ENCODE measurements at places on chromosomes 5 and 9. TPM values are rescaled to one million over a fixed set of nuclear protein-coding genes. Genes with fewer than 3 reads are reported as not detected.

Gene SLC6A7
- not detected for total RNA-seq

Gene GPR150
- not detected for total RNA-seq

Gene LCN9
- total RNA-seq = not detected

Gene TTC39B
- total RNA-seq = 9.2 TPM

Gene TYRP1
- not detected for total RNA-seq

Gene FLT4
- 6.3 TPM for total RNA-seq

- H3K36me3 ChIP-seq = no peaks in the 10 kb centered on the region
- H3K27me3 ChIP-seq = no peaks in the 10 kb centered on the region
- H3K4me3 ChIP-seq = peak overlapping the region; percentile 18
- DNase-seq = peak; percentile 84
- H3K4me1 ChIP-seq = peaks cover 23% of the 10 kb centered on the region
Observed at GRCh38 chr9:14251154-14252071, 62.5 kb downstream of the NFIB start.

- peaks cover 9% of the 10 kb centered on the region for H3K4me1 ChIP-seq
- H3K27ac ChIP-seq = no peak overlapping the region
- DNase-seq = no peak
- no peaks in the 10 kb centered on the region for H3K27me3 ChIP-seq
- H3K4me3 ChIP-seq = no peak overlapping the region
Observed at GRCh38 chr5:123186771-123187170, 97.7 kb downstream of the PRDM6 start.

DNA sequence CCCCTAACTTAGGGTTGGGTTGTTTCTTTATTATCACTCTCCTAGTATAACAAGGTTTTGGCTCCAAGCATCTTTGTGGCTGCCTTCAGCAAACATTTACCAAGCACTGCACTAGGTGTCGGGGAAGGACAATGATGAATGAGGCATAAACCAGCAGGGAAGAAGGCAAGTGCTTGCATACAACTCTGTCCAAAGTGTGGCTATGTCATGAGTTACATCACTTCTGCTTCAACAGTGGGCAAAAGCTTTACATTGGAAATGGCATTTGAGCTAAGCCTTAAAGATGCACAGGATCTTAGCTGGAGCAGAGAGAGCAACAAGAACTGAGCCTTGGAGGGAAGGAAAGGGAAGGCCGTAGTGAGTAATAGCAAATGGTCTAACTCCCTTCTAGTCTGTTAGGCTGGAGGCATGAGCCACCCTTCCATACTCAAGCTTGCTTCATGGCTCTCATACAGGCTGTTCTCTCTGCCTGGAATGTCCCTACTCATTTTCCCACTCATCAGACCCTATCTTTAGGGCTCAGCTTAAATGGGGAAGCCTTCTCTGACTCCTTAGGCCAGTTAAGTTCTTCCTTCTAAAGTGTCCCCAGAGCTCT lies 121.8 kb downstream of the SEMA6A start:
- H3K27me3 ChIP-seq = no peaks in the 10 kb centered on the region
- no peaks in the 10 kb centered on the region for H3K4me1 ChIP-seq
- no peak overlapping the region for H3K4me3 ChIP-seq
- no peaks in the 10 kb centered on the region for H3K36me3 ChIP-seq
- no peak for DNase-seq
- no peak overlapping the region for H3K27ac ChIP-seq

- H3K4me1 ChIP-seq = peaks cover 8% of the 10 kb centered on the region
- no peak overlapping the region for H3K27ac ChIP-seq
- no peak for DNase-seq
- no peaks in the 10 kb centered on the region for H3K36me3 ChIP-seq
- H3K4me3 ChIP-seq = no peak overlapping the region
- peaks cover 6% of the 10 kb centered on the region for H3K27me3 ChIP-seq
Observed at GRCh38 chr9:98709968-98710965, 1.5 kb upstream of the GABBR2 start.

DNA sequence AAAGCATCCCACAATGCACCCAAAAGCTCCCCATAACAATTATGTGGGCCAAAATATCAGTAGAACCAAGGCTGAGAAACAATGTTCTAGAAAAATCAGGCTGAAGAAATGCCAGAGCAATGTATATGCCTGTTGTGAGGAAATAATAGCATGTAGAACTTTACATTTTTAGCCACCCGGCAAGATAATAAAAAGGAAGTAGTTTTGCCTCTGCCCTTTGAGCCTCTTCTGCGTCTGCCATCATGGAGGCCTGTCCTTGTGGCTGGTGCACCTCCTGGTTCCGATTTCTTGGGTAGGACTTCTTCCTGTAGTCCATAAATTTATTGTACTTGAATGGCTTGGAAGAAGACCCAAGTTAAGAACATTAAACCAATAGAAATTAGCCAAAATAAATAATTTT lies 38.9 kb upstream of the TNFAIP8 start:
- no peak overlapping the region for H3K27ac ChIP-seq
- peaks cover 4% of the 10 kb centered on the region for H3K4me1 ChIP-seq
- H3K27me3 ChIP-seq = no peaks in the 10 kb centered on the region
- DNase-seq = no peak
- H3K36me3 ChIP-seq = no peaks in the 10 kb centered on the region
- H3K4me3 ChIP-seq = no peak overlapping the region

- no peaks in the 10 kb centered on the region for H3K4me1 ChIP-seq
- H3K4me3 ChIP-seq = no peak overlapping the region
- no peaks in the 10 kb centered on the region for H3K27me3 ChIP-seq
- no peaks in the 10 kb centered on the region for H3K36me3 ChIP-seq
Observed at GRCh38 chr5:6107675-6108539, 270.4 kb downstream of the MED10 start.

DNA sequence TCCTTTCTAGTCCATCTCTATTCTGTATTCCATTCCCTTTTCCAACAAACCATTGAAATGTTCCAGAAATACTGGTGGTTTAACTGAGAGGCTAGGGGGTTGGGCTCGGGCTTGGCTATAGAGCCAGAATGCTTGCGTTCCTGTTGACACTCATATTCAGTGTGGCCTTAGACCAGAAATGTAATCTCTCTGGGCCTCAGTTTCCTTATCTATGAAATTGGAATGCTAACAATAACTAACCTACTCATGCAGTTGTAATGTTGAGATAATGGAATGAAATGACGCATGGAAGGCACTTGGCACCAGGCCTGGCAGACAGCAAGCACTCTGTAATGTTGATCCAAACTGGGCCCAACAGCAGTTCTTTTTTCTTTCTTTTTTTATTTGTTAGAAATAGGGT lies 26.8 kb downstream of the JADE2 start:
- DNase-seq = no peak
- H3K36me3 ChIP-seq = peaks cover 6% of the 10 kb centered on the region
- H3K4me3 ChIP-seq = no peak overlapping the region
- H3K4me1 ChIP-seq = peaks cover 14% of the 10 kb centered on the region
- H3K27ac ChIP-seq = no peak overlapping the region

GRCh38 chr5:178203670-178204181 lies 607 bp upstream of the HNRNPAB start:
- peak overlapping the region; percentile 84 for H3K4me3 ChIP-seq
- H3K36me3 ChIP-seq = peaks cover 7% of the 10 kb centered on the region
- no peaks in the 10 kb centered on the region for H3K27me3 ChIP-seq
- H3K27ac ChIP-seq = no peak overlapping the region

- H3K4me1 ChIP-seq = no peaks in the 10 kb centered on the region
- no peak for DNase-seq
- no peak overlapping the region for H3K4me3 ChIP-seq
- no peaks in the 10 kb centered on the region for H3K27me3 ChIP-seq
- H3K36me3 ChIP-seq = no peaks in the 10 kb centered on the region
Observed at GRCh38 chr5:170483701-170484458, 19.9 kb upstream of the KCNIP1 start.

DNA sequence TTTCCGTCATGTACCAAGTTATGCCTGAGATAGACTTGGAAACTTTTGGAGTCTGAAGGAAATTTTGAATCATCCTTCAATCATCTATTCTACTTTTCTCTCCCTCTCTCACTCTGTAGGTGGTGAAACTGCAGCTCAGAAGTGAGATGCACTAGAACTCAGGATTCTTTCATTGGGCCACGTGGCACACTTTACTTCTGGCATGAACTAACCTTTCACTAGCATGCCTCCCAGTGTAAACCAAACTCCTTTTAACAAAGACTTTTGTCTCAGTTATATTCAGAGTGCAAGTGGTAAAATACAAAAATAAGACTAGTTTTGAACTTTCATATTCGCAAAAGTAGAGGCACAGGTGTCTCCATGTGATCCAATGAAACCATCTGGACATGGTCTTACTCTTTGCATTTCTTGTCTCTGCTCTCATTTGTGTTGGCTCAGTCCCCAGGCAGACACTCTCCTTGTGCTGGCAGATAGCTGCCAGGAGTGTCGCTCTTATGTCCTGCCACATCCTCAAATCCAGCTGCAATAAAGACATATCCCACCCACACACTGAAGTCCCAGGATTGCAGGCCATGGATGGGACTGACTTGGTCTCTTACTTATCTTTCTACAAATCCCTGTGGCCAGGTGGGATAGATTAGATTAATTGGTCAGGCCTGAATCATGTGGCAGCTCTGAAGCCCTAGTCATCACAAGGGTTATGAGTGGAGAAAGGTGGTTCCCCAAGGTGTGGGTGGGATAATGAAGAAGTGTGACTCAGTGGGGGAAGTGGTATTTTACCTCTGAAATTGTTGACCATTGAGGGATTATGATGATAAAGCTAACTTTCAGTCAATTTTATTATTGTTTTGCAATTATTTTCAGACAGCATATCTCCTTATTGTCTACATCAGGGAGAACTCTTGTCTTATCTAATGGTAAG lies 267.5 kb downstream of the GABRB2 start:
- H3K27me3 ChIP-seq = no peaks in the 10 kb centered on the region
- no peak overlapping the region for H3K27ac ChIP-seq
- DNase-seq = no peak
- no peak overlapping the region for H3K4me3 ChIP-seq
- H3K36me3 ChIP-seq = no peaks in the 10 kb centered on the region

GRCh38 chr9:113311961-113312360 lies 8.8 kb upstream of the RNF183 start:
- no peaks in the 10 kb centered on the region for H3K4me1 ChIP-seq
- no peaks in the 10 kb centered on the region for H3K36me3 ChIP-seq
- no peaks in the 10 kb centered on the region for H3K27me3 ChIP-seq
- no peak overlapping the region for H3K27ac ChIP-seq

GRCh38 chr9:5799314-5799713 lies 33.6 kb downstream of the ERMP1 start:
- no peaks in the 10 kb centered on the region for H3K4me1 ChIP-seq
- DNase-seq = no peak
- H3K27ac ChIP-seq = no peak overlapping the region
- H3K36me3 ChIP-seq = no peaks in the 10 kb centered on the region
- H3K27me3 ChIP-seq = no peaks in the 10 kb centered on the region
- H3K4me3 ChIP-seq = no peak overlapping the region

DNA sequence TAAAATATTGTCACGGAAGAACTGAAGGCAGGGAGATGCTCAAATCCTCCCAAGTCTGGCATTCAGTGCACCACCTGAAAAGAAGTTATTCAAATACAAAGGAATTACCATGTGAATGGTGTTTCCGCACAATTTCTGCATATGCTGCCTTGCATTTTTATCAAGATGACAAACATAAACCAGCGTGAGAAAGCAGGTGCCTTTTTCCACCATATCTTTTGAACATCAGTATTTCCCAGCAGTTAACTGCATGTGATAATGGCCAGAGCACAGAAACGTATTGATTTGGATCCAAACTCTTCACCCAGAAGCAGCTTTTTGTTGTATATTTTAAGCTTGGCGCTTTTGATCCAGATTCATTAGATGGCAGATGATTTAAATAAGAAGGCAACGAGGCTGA lies 808.0 kb downstream of the TLE1 start:
- H3K4me3 ChIP-seq = no peak overlapping the region
- H3K4me1 ChIP-seq = no peaks in the 10 kb centered on the region
- H3K36me3 ChIP-seq = no peaks in the 10 kb centered on the region
- H3K27me3 ChIP-seq = no peaks in the 10 kb centered on the region
- no peak for DNase-seq
- H3K27ac ChIP-seq = no peak overlapping the region

DNA sequence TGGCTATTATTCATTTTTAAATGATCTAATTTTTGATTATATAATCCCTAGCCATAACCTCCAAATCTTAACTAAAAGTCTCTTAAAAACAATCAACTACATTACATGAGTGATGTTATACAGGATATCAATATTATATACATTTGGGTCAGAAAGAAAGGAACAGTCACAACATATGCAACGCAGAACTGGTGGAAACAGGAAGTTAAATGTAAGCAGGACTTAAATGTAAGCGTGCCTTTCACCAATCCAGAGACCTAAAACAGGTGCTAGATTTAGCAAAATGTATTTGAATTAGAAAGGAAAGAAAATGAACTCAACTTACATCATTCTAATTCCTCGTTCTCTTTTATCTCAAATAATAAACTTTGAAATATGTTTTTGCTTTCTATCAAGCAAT lies 738.5 kb downstream of the PTPRD start:
- H3K4me3 ChIP-seq = no peak overlapping the region
- no peaks in the 10 kb centered on the region for H3K27me3 ChIP-seq
- H3K4me1 ChIP-seq = no peaks in the 10 kb centered on the region
- no peak for DNase-seq
- H3K36me3 ChIP-seq = no peaks in the 10 kb centered on the region

- H3K4me3 ChIP-seq = no peak overlapping the region
- H3K4me1 ChIP-seq = no peaks in the 10 kb centered on the region
- no peaks in the 10 kb centered on the region for H3K36me3 ChIP-seq
- H3K27me3 ChIP-seq = no peaks in the 10 kb centered on the region
- no peak overlapping the region for H3K27ac ChIP-seq
Observed at GRCh38 chr9:15377625-15378540, 44.8 kb upstream of the SNAPC3 start.

- H3K36me3 ChIP-seq = no peaks in the 10 kb centered on the region
- H3K4me1 ChIP-seq = no peaks in the 10 kb centered on the region
- no peak for DNase-seq
- H3K27me3 ChIP-seq = no peaks in the 10 kb centered on the region
- no peak overlapping the region for H3K27ac ChIP-seq
Observed at GRCh38 chr5:173736923-173737412, 120.5 kb upstream of the BOD1 start.

DNA sequence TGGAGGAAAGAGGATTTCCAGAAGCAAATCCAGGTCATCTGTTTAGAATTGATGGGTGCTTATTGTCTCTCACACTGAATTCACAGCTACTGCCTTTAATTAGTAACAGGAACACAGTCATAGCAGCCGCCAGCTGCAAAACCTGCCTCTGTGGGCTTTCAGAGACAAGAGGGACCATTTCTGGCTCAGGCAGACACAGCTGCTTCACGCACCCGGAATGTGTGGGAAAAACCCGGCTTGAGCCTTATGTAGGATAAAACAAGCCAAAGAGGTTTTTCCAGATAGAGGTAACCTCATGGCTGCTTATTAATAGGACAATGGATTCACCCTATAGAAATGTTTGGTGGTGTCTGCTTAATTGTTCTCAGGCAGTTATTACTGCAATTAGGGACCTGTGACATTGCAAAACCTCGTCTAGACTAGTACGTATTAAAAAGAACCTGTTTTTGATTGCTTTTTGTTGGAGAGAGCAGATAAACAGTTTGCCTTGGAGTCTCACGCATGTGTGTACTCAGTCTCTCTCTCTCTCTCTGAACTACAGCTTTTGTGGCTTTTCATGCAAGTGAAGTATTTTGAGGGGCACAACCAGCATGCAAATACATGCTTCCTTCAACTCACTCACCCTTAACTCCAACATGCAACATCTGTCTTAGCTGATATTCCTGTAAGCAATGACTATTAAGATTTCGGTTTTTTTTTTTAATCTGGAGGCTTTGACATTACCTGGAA lies 302.7 kb downstream of the PLK2 start:
- no peaks in the 10 kb centered on the region for H3K36me3 ChIP-seq
- H3K27ac ChIP-seq = no peak overlapping the region
- no peaks in the 10 kb centered on the region for H3K27me3 ChIP-seq
- no peaks in the 10 kb centered on the region for H3K4me1 ChIP-seq
- no peak overlapping the region for H3K4me3 ChIP-seq

GRCh38 chr5:1827886-1828397 lies 26.7 kb downstream of the NDUFS6 start:
- H3K27ac ChIP-seq = no peak overlapping the region
- no peaks in the 10 kb centered on the region for H3K27me3 ChIP-seq
- no peaks in the 10 kb centered on the region for H3K36me3 ChIP-seq
- H3K4me1 ChIP-seq = no peaks in the 10 kb centered on the region
